ENCODE measurements at places on chromosomes 12 and 14. TPM values are rescaled to one million over a fixed set of nuclear protein-coding genes. Genes with fewer than 3 reads are reported as not detected.

Gene CMA1
- total RNA-seq = not detected

GRCh38 chr14:22002860-22003284 lies 329.3 kb upstream of the OR4E1 start:
- DNase-seq = no peak
- no peak overlapping the region for H3K4me3 ChIP-seq
- no peaks in the 10 kb centered on the region for H3K27me3 ChIP-seq
- H3K36me3 ChIP-seq = no peaks in the 10 kb centered on the region
- H3K27ac ChIP-seq = no peak overlapping the region

Gene ANKRD33
- not detected for total RNA-seq

GRCh38 chr14:100592461-100592891 lies 5.3 kb upstream of the BEGAIN start:
- no peaks in the 10 kb centered on the region for H3K27me3 ChIP-seq
- H3K27ac ChIP-seq = no peak overlapping the region
- no peaks in the 10 kb centered on the region for H3K4me1 ChIP-seq

DNA sequence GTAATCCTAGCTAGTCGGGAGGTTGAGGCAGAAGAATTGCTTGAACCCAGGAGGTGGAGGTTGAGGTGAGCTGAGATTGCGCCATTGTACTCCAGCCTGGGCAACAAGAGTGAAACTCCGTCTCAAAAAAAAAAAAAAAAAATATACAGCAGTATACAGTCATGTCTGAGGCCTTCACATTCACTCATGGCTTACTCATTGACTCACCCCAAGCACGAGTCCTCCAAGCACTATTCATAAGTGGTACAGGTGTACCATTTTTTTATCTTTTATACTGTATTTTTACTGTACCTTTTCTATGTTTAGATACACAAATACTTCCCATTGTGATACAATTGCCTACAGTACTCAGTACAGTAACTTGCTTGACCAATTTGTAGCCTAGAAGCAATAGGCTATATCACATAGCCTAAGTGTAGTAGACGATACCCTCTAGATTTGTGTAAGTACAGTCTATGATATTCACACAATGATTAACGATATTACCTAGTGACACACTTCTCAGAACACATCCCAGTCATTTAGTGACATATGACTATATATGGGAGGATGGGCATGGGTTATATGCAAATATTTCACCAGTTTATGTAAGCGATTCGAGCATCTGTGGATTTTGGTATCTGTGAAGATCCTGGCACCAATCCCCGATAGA lies 12.2 kb downstream of the LLPH start:
- peaks cover 21% of the 10 kb centered on the region for H3K36me3 ChIP-seq
- H3K27me3 ChIP-seq = no peaks in the 10 kb centered on the region
- H3K4me3 ChIP-seq = no peak overlapping the region

Gene GPR132
- not detected for total RNA-seq

Measured in ascending aorta (tissue), 2 donors.